Stimulated activated CD4-positive, alpha-beta T cell treated with anti-CD3 and anti-CD28 coated beads, Interleukin-1b, Interleukin-23, amount 100 ng/mL, for 1 hour (primary cell): ENCODE measurements at places on chromosomes 13 and 19.

DNA sequence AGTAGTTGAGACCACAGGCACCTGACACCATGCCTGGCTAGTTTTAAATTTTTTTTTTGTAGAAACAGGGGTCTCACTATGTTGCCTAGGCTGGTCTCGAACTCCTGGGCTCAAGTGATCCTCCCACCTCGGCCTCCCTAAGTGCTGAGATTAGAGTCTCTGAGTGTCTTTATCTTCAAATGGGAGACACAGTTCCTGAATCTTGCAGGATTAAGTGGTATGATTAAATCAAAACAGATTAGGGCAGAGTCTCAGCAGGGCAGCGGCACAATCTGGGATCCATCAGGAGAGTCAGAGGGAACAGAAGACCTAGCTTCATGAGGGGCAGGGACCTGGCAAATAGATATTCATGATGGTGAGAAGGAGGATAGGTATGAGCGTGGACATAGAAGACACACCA is 953 bp downstream of the RLN3 start:
- DNase-seq, result no peak

DNA sequence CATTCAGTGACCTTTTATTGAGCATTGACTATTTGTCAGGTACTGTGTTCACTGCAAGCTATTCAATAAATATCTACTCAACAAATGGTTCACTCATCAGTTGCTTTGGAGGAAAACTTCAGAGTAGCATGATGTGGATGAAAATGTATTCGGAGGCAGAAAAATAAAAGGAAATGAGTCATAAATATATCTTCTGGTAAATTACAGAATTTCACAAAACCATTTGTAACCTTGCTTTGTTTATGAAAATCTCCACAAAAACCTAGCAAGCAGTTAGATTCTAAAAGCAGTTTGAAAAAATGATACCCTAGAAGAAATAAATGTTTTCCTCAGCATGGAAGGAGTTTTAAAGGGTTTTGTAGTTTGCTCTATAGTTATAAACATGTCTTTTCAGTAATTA is 399.6 kb downstream of the LMO7 start:
- no peak for DNase-seq

GRCh38 chr19:39568604-39569003 is 28.6 kb upstream of the EID2 start:
- no peak for DNase-seq

DNA sequence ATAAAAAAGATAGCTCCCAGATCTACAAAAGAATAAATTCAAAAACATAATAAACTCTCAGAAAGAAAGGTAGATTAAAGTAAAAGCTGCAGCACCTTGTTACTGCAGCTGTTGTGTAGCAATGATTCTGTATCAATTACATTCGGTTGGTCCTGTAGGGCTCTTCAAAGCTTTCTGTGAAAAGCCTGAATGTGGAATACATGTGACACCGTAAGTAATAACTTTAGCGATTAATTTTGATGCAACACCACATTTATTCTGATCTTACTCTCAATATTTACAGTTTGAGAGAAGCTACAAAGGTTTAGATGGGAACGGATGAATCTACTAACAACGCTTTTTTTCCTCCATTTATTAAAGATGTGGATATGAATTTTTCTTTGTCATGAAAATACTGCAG is 279.2 kb downstream of the DACH1 start:
- no peak for DNase-seq
